C1 segment of cervical spinal cord (tissue), 14 donors: ENCODE measurements at places on chromosomes 2 and 18.

DNA sequence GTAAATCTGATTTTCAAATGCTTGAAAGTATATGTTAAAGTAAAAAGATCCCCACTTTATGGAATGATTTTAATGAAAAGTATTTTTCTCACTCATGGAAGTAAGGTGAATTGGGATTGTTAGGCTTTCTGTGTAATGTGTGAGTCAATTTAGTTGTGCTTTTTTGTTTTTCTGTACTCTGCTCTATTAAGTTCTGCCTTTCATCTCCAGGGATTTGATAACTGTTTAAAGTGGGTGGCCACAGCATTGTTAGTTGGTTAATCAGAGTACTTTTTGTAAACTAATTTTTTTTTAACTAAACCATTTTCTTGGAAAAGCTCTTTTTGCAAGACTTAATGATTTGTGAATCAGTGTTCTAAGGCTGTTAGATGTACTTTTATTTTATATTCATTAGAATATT is 76.8 kb downstream of the ABI2 start:
- DNase-seq, result no peak

GRCh38 chr2:112821142-112821541 is 15.4 kb downstream of the IL1B start:
- DNase-seq, result no peak

DNA sequence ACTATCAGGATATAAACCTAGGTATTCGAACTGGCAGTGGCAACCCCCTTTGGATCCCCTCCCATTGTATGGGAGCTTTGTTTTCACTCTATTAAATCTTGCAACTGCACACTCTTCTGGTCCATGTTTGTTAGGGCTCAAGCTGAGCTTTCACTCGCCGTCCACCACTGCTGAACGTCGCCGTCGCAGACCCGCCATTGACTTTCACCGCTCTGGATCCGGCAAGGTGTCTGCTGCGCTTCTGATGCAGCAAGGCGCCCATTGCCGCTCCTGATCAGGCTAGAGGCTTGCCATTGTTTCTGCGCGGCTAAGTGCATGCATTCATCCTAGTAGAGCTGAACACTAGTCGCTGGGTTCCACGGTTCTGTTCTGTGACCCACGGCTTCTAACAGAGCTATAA is 69.1 kb downstream of the LCLAT1 start:
- no peak for DNase-seq

DNA sequence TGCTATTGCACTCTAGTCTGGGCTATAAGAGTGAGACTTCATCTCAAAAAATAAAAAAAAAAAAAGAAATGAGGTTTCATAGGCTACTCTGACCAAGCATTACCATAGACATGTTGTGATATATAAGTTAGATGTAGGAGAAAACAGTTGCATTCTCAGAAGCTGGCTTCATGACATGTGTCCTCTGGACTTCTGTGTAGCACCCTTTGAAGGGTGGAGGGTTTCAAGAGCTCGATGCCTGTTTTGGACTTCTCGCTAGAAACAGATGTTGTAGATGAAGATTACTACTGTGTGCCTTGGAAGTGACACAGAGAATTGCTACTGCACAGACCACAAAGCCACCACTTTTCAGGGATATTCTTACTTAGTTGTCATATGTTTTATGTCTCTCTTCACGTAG is 91.0 kb downstream of the TMEM247 start:
- no peak for DNase-seq

- no peak for DNase-seq
Observed at GRCh38 chr2:154556607-154557006, 141.9 kb upstream of the KCNJ3 start.

DNA sequence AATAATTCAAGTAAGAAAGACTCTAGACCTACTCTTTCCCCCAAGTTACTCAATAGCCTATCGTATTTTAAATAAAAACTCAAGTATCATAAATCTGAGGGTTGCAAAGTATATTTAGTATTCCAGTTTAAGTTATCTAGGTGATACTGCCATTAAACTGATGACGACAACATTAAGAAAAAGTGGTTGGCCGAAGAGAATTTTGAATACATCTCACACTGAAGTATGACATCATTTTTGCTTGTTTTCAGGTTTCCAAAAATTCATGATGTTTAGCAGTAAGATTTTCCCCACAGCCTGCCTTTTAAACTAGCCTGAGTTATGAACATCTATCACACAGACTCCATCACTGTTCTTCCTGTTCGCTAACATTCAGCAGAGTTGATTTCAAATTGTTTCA is 102.1 kb upstream of the RAB27B start:
- no peak for DNase-seq

DNA sequence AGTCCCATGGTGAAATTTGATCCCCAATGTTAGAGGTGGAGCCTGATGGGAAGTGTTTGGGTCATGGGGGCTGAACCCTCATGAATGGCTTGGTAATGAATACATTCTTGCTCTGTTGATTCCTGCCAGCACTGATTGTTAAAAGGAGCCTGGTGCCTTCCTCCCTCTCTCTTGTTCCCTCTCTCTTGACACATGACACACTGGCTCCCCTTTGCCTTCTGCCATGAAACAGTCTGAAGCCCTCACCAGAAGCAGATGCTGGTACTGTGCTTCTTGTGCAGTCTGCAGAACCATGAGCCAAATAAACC is 30.6 kb upstream of the EPC2 start:
- no peak for DNase-seq
